ENCODE measurements at places on chromosomes 1 and 21. TPM values are rescaled to one million over a fixed set of nuclear protein-coding genes. Genes with fewer than 3 reads are reported as not detected.

DNA sequence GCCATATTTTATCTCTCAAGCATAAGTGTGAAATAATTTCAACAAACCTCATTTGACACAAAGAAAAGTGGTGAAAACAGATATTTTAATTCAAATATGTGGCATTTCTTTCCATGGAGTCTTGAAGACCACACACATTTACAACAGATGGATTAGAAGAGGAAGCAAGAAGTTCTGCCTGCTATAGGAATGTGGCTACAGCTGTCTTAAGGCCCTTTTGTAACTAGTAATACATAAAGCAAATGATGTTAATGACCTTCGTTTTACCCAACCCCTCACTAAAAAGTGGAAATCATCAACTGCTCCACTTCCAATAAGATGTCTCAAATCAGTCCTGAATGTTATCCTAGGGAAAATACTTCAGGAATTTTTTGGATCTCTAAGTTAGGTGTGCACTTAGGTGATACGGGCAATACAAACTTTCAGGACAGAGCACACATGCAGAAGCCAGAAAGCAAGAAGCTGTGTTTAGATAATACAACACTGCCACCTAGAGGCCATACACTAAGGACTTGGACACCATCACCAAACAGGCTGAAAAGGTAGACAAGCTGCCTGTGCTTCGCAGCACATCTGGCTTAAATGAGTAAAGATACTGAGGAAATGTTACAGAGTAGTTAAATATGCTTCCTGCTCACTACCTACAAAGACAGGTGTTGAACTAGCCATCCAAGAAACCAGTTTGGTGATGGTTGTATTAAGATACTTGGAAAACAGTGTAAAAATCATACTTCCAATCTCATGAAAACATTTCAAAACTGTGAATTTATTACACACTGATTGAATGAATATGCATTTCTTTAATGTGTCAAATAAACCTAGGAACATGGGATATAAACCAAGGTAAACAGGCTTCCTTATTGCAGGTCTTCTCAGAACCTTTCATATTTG is 24.4 kb downstream of the RRAGC start:
- DNase-seq = peak; percentile 40

- DNase-seq = peak; percentile 30
These were observed 77.0 kb downstream of the MORN1 start for GRCh38 chr1:2314273-2314802.

- no peak for DNase-seq
These were observed 26.2 kb downstream of the VPS45 start for GRCh38 chr1:150093805-150094204.

DNA sequence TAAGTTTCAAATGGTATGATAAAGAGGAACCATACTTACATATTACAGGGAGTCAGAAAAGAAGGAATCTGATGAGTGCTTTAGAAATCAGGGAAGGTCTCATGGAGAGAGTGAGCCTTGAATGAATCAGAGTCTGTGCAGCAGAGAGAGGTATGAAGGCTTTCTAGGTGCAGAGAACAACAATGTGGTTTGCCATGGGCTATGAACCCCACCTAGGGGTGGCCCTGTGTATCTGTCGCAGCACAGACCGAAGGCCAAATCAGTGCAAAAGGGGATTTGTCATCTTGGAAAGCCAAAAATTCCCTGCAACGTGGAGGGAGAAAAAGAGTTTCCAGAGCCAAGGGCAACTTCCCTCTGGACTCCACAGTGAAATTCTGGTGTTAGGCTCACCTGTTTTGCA is 3.5 kb downstream of the PAPPA2 start:
- DNase-seq = no peak

DNA sequence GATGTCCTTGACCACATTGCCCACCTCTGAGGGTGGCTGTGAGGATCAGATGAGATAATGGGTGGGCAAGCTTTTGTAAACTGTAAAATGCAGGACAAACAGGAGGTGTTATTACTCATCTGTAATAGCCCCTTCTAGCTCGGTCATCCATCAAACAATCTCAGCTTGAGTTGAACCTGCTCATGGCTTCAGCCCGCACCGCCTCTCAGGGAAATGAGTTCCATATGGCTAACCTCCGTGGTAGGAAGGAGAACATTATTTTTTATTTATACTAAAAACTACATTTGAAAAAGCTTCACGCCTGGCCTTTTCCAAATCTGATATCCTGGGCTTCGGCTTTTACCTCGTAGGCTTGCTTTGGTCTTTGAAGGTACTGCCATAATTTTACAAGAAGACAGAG is 116.2 kb upstream of the USP24 start:
- DNase-seq = no peak

Gene PTPRF
- 2.4 TPM for total RNA-seq

Gene RNU1-1
- 1,409 TPM for total RNA-seq

DNA sequence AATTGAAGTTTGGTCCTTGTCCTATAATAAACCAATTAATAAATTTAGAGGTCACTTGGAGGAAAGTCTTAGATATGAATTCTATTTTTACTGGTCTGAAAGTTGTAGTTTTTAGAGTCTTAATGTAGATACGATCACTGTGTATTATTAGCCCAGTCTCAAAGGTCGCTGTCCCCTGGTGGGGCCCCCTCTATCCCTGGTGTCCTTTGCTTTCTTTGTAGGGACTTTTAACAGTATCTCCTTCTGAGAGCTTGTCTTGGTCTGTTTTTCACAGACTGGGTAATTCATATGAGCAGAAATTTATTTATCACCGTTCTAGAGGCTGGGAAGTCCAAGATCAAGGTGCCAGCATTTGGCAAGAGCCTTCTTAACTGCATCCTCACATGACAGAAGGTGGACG is 18.5 kb downstream of the CHD1L start:
- no peak for DNase-seq

Gene CFHR1
- total RNA-seq = not detected

Gene DNAH14
- not detected for total RNA-seq

GRCh38 chr1:31435471-31436409 is 22.7 kb downstream of the SERINC2 start:
- DNase-seq = no peak

DNA sequence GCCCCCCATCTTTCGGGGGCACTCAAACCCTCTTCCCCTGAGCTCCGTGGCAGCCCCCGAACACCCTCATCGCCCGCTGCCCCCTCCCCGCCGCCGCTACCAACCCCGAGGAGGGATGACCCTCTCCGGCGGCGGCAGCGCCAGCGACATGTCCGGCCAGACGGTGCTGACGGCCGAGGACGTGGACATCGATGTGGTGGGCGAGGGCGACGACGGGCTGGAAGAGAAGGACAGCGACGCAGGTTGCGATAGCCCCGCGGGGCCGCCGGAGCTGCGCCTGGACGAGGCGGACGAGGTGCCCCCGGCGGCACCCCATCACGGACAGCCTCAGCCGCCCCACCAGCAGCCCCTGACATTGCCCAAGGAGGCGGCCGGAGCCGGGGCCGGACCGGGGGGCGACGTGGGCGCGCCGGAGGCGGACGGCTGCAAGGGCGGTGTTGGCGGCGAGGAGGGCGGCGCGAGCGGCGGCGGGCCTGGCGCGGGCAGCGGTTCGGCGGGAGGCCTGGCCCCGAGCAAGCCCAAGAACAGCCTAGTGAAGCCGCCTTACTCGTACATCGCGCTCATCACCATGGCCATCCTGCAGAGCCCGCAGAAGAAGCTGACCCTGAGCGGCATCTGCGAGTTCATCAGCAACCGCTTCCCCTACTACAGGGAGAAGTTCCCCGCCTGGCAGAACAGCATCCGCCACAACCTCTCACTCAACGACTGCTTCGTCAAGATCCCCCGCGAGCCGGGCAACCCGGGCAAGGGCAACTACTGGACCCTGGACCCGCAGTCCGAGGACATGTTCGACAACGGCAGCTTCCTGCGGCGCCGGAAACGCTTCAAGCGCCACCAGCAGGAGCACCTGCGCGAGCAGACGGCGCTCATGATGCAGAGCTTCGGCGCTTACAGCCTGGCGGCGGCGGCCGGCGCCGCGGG is 837 bp downstream of the FOXD3 start:
- peak; percentile 59 for DNase-seq

DNA sequence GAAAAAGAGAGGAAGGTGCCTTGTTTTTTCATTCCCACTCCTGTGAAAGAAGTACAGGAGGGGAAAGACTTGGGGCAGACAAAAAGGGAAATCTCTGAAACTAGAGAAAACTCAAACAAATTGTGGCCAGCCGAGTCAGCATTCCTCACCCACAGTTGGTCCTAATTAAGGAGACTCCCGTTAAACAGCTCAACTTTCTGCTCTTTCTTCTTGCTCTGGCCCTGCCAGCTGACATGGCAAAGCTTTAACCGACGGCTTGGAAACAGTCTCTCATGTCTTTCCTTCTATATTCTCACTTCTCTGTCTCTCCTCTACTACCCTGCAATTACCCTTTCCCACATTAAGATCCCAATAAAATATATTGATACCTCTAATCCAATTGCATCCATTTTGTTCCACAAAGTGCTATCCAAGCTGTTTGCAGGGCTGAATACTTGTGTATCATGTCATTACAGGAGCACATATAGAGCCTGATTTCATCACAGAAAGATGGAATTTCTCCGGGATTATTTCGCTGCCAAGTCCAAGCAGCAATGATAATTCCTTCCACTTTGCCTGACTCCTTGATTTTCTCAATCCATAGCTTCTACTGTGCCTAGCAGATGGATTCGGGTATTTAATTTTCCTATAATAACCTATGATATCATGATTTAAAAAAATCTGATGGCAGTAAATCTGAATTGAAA is 65.4 kb upstream of the IPO9 start:
- DNase-seq = no peak

- DNase-seq = no peak
These were observed 3.4 kb downstream of the YTHDF2 start for GRCh38 chr1:28740118-28740517.

DNA sequence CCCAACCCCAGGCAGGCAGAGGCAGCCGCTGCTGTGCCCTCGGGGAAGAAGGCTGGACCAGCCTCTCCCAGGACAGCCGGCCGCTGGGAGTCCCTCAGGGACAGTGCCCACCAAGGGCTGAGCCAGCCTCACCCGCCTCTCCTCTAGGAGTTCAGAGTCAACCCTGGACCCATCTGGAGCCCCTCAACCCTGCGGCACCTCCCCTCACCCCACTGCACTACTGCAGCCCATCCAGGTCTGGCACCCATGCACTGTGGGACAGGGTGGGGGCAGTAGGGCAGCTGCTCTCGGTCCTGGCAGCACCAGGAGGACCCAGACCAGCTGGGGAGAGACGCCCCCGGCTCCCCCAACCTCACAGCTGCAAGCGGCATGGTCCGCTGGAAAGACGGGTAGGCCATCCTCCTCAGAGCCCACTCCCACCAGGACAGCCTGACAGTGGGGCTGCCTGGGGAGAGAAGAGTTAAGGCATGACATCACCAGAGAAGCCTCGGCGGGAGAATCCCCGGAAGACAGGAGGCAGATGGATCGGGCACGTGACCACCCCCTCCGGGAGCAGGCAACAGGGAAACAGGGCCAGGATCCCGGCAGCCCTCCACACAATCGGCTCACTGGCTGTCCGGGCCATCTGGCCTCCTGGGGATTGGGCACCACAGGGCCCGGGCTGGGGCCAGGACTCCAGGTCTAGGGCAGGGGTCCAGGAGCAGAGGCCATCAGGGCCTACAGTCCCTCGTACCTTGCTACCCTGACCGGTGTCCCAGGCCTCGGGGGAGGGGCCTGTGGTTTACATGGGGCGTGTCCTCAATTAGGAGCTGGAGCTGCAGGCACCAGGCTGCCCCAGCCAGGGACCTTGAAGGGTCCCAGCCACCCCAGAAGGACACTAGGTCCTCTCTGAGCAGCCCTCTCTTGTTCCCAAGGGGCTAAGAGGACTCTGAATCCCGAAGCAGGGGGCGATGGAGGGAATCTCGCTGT is 3.1 kb downstream of the ACAP3 start:
- DNase-seq = no peak

DNA sequence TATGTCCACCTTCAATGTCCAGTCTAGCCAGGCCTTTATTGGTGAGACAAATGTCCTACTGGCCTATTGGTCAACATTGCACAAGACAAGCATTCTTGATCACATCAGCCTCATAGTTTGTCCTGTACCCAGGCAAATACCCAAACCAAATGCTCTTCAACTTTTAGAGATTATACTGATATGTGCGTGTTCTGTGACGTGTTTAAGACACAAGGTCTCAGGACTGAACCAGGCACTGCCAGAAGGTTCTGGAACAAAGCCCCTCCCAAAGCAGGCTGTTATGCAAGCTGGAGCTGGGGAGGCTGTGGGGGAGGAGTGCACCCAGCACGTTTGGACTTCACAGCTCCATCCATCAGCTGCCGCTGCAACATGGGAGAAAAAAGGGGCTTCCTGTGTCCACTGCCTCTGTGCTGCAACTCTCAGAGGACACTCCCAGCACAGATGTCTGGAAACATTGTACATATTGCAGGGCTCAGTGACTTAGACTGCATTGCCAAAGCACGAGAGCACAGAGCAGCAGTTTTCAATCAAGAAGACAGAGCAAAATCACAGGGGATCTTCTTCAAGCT is 45.9 kb downstream of the NID1 start:
- DNase-seq = no peak

- no peak for DNase-seq
These were observed 71.2 kb downstream of the DPYD start for GRCh38 chr1:97849345-97850340.

Gene OR14A2
- total RNA-seq = not detected

GRCh38 chr1:42934541-42935312 is 23.9 kb downstream of the SLC2A1 start:
- DNase-seq = peak; percentile 7

DNA sequence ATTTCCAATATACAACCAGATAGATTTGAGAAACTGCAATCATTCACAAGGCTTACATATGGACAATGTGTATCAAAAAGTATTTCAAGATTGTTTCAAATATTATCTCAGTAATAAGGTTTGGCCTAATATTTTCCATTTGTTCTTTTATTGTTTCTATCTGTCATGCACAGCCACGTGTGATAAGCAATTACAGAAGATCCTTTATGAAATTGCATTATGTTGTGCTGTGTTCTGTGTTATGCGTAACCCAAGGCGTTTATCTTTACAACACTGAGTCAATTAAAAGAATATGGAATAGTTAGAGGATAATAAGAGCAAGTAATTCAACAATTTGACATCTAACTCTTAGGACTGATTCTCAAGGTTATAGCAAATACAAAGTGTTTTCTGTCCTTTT is 1009.3 kb upstream of the PRMT6 start:
- no peak for DNase-seq

DNA sequence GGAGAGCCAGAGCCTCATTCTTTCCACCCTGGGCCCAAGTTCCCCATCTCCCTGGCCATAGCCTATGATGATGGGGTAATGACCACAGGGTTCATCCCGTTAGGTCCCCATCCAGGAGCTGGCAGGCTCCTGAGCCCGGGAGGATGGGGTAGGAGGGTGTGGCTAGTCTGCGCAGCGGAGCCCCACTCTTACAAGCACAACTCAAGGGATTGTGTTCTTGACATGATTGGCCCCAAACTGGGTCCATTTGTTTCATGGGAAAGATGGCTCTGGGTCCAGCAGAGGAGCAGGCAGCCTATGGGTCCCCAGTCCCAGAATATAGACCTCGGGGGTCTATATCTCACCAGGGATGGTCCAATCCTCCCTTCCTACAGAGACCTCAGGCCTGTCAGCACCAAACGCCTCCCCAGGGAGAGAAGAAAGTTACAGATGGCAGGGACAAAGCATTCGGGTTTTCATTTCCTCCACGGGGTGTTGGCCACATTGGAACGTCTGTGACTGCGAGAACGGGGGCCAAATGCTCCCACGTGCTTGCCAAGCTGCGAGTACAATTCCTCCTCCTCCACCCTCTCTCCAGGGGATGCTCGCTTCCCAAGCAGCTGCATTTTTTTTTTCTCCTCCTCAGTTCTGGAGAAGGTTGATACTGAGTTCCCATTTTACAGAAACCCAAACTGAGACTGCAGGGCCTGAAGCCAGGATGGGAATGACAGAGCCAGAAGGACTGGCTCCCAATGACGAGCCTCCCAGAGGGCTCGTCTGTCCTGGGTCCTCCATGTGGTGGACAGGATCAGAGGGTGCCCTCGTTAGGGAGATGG is 71.0 kb downstream of the DHRS3 start:
- no peak for DNase-seq

Measured in activated CD4-positive, alpha-beta memory T cell treated with anti-CD3 and anti-CD28 coated beads for 36 hours (primary cell).